ENCODE measurements at places on chromosomes 11 and 22.

DNA sequence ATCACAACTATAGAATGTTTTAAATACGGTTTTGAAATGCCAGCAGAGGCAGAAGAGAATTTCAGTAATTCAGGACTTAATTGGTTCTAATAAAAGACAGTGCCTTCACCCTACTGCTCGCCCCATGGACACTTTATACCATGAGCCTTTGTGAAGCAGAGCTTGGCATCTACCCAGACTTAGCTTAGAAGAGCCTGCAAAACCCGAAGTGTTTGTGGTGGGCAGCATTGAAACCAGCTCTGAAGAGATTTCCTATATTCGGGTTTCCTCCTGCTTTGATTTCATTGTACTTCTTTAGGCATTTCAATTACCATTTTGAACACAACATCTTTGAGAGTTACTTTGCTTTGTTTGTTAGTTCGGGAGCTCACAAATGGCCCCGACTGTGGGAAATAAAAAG is 185.1 kb upstream of the MTNR1B start:
- DNase-seq, result no peak

- DNase-seq, result peak; percentile 11
These were observed 20.6 kb downstream of the TSPAN18 start for GRCh38 chr11:44747316-44747715.

- no peak for DNase-seq
These were observed 6.7 kb upstream of the ZDHHC13 start for GRCh38 chr11:19110295-19110694.

GRCh38 chr22:30016596-30016995 is 63.7 kb upstream of the HORMAD2 start:
- DNase-seq, result no peak

DNA sequence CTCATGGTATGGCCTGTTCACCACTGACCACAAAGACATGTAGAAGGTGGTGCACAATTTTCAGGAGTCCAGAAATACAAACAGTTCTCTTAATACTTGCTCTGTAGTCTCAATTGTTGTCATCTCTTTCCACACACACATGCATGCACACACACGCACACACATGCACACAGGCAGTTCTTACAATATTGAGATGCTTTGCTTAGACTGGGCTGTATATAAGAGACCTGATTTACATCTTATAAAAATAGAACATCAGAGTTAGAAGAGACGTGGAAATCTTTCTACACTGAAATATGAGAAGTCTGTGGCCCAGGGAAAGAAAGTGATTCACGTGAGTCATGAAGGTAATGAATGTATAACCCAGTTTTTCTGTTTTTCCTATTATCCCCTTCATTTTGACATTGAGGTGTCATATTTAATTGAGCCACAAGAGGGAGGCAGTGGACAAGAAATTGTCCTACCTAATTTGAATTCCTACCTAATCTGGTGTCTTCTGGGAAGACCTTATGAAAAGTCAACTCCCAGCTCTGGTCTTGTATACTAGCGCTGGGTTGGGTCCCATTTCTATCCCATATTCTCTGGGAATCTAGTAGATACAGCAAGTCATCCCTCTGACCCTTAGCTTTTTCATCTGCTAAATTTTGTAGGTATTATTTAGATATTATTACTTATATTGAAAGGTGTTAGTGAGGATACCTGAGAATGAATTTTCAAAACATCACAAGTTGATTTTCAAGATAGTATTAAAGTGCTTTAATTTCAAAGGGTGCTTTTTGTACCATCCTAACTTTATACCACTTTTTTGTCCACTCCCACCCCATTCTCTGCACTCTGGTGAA is 14.9 kb upstream of the MS4A4A start:
- DNase-seq, result peak; percentile 33

DNA sequence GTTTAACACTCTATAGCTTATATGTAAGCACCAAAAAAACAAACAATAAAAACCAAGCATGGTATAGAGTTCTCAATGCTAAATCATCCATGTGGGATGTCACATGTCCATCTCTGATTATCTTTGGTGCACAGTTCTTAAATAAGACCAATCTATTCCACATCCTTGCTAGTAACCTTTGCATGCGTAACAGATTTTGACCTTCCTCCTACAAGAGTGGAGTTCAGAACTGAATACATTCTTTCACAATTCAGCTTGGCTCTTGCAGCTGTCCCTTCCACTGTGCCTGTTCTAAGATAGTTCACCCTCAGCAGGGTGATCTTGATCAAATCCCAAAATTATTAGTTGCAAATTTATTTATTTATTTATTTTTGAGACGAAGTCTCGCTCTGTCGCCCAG is 21.1 kb downstream of the PRR14L start:
- no peak for DNase-seq

- no peak for DNase-seq
These were observed 7.6 kb downstream of the SLC39A13 start for GRCh38 chr11:47415949-47416472.

DNA sequence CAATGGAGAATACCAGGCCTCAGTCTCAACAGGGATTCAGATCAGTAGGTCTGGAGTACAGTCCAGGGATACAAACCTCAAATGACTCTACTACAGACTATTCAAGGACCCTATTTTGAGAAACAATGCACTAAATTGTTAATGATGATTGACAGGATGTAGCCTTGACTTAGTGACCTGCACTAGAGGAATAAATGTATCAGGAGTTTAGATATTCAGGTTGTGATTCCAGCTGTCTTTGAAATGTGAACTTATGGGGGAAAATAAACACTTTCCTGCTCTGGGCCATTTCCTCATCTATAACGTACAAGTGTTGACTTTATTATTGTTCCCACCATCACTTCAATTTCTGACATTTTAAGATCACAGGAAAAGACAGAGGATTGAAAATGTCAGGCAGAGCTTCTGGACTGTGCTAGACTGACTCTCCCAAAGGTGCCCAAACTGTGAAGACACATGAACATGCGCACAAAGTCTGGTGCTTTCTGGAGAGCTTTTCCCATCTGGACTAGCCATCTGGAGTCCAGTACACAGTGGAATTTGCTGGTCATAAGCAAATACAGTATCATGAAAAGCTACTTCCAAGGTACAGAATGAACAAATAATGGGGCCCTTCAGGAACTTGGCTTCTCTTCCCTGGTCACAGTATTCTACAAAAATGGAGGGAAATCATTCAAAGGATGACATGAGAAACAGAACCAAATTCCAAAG is 110.4 kb downstream of the USP35 start:
- DNase-seq, result no peak

GRCh38 chr22:20011993-20012740 is 4.5 kb downstream of the ARVCF start:
- DNase-seq, result no peak

DNA sequence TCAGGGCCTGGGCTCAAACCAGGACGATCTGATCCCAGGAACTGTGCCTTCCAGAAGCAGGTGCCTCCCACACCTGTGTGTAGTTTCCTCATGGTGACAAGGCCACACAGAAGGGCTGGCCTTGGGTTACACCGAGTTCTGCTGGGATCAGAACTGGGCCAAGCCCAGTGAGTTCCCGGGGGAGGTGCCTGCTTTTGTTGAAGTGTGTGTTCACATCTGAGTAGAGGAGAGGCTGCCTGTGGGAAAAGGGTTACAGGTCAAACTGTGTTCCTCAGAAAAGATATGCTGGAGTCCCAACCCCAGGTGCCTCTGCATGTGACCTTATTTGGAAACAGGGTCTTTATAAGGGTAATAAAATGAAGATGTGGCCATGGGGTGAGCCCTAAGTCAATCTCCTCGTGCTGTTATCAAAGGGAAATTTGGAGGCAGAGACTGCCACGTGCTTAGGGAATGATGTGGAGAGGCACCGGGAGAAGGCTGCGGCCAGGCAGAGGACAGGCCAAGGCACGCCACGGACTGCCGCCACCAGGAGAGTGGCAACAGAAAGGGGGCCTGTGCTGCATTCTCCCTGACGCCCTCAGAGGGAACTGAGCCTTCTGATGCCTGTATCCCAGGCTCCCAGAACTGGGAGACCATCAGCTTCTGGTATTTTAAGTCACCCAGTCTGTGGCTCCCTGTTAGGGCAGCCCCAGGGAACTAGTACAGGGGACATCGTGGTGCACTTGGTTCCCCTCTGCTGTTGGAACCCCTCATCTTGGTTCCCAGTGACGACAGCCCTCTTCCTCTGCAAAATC is 158.8 kb downstream of the CACNA1I start:
- no peak for DNase-seq

GRCh38 chr22:35357883-35358621 is 22.8 kb upstream of the HMOX1 start:
- no peak for DNase-seq

DNA sequence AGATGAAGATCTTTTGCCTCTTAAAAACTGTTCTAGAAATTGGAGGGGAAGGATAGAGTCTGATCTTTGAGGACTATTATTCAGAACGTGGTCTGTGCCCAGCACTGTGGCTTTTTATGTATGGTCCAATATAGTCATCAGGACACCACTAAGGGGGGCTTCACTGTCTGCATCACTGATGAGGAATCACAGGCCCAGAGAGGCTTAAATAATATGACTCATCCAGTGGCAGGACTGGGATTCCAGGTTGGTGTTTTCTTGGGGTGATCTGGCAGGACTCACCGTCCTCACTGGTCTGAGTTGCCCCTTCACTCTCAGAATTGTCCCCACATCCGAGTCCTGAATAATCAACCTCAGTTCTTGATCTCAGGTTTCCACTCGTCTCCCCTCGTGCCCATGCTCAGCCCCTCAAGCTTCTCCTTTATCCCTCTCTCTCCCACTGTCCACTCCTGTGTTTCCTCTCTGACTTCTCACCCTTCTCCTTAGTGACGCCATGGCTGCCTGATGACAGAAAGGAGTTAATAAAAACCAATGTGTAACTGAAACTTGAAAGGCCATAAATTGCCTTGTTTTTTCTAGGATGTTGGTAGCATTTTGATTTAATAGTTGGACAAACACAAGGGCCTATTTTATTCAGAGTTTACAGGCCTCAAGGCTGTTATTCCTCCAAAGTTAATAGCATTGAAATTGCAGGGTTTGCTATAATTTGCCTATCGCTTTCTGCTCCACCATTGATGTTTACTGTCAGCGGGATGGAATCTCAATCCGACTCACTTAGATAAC is 95.7 kb upstream of the NNMT start:
- no peak for DNase-seq

GRCh38 chr11:69915151-69915500 is 95.9 kb upstream of the FGF3 start:
- DNase-seq, result no peak

- no peak for DNase-seq
These were observed 29.5 kb downstream of the DKK3 start for GRCh38 chr11:11978792-11979487.

DNA sequence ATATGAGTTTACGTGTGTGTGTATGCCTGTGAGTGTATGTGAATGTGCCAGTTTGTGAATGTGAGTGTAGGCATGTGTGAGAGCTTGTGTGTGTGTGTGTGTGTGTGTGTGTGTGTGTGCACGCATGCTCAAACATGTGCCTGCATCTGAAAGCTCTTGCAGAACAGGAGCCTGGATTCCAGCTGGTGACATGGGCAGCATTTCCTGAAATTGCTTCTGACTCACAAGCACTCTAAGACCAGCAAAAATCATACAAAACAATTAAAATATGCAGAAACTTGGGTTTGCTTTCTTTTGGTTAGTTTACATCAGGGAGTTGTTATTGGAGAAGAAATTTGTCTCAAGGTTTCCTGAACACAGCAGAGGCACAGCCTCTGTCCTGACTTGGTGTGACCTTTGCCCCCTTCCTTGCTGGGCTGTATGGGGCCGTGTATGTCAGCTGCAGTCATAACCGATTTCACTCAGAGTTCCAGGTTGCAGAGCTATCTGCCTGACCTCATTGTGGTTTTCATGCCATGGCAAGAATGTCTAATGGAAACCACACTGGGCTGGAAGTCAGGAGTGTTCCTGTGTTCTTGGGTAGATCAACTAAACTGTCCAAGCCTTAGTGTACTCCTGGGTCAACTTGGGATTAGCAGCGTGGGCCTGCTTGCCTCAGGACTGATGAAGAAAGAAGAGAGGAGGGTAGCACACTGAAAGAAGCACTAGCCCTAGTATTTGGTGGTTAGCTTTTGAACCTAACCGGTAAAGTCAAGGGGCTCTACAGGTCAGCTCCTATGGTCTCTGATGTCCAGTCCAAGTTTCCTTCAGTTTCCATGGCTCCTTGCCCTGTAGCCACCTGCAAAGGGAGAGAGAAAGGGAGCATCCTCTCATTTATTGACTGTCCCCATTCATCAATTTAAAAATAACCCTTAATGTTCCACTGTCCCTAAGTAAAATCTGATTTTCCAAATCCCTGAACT is 143.7 kb downstream of the SNX19 start:
- no peak for DNase-seq

DNA sequence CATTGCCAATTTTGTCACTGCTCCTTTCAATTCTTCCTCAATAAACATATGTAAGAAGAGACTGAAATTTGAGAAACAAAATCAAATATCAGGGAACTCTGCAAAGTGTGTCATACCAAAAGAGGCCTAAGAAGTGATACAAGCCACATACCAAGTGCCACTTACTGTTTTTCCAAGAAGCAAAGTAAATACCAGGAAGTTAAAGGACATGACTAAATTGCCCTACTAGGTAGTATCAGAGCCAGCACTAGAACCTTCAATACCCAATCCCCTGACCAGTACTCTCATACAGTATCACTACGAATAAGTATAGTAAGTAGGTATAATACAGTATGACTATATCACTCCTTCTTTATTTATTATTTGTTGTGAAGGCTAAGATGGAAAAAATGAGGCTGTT is 13.6 kb downstream of the MAML2 start:
- no peak for DNase-seq

DNA sequence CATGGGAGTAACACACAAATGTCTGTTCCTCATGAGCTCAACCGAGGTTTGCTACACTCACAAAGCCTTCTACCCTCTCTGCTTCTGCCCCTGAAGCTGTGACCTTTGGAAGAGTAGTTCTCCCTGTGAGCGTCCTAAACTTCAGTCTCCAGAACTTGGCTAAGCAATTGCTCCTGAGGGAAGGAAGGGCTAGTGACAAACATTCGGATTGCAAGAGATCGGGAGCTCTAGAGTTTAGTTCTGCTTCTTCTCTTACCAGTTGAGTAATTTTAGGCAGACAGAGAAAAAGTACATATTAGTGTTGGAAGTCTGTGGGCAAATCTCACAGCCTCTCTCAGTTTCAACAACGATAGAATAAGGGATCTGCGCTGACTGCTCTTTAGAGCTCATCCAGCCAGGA is 27.3 kb upstream of the ELF5 start:
- no peak for DNase-seq

- no peak for DNase-seq
These were observed 10.2 kb upstream of the APOL6 start for GRCh38 chr22:35638001-35638400.

GRCh38 chr11:112997857-112998466 is 36.7 kb downstream of the NCAM1 start:
- no peak for DNase-seq

- no peak for DNase-seq
These were observed 68.9 kb upstream of the GNAZ start for GRCh38 chr22:23001463-23001862.

DNA sequence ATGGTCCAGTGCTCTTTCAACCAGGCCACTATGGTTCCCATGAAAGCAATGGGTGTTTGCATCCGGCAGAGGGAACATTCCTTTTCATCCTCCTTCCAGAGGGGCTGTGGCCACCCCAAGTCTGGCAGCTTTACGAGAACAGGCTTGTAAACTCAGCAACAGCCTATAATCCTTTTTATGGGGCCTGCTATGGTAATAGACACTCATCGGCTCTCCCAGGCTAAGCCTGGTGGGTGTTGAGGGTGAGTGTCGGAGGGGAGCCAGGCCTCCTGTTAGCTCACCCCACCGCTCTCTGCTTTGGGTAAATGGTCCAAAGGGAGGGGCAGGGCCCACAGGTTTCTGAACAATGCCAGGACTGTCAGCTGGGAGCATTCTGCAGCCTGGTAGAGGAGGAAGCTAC is 111.6 kb upstream of the CD82 start:
- DNase-seq, result no peak

- no peak for DNase-seq
These were observed 889 bp downstream of the PLAAT4 start for GRCh38 chr11:63537293-63538101.

Measured in CD4-positive, alpha-beta T cell treated with Interleukin-12 subunit alpha and Interleukin-12 subunit beta, for 1 hour (primary cell).